ENCODE measurements at places on chromosomes 1 and 21.

DNA sequence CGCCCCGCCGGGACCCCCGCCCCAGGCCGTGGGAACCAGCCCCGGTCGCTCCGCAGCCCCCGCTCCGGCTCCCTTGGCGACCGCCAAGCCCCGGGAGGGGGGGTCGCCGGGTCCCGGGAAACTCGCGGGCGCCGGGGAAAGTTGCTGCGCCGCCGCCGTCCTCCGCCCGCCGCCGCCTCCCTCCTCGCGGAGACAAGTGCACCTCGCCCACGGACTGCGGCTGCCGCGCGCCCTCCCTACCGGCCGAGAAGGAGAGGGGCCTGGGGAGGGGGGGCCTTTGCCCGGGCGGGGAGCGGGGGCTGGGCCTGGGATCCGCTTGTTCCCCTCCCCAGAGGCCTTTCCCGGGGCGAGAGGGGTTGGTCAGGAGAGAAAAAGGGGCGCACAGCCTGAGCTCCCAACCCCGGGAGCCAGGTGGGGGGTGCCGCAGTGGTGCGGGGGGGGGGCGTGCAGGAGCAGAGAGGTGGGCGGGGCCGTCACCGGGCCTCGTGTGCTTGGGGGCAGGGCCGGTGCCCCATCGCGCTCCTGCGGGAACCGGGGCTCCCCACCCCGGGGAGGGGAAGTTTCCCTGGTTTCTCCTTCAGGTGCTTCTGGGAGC is 592 bp downstream of the AGRN start:
- DNase-seq: no peak

- no peak for DNase-seq
These were observed 80.9 kb upstream of the CDC42BPA start for GRCh38 chr1:227399152-227399730.

GRCh38 chr1:18309552-18310155 is 171.1 kb upstream of the KLHDC7A start:
- no peak for DNase-seq

DNA sequence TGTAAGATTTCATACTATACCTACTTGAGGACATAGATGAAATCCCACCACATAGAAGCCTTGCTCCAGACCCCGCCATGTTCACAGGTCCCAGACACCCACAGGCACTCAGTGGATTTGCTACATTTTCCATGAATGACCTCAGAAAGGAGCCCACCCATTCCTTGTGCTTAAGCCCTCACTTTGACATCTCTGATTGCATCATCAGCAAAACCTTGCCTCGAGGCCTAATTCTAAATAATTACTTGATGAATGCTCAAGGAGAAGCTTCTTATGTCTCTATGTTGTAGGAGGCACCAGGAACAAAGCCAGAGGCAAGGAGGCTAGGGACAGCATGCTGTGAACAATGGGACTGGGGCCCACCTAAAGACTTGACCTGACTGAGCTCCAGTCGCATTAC is 12.1 kb downstream of the OVGP1 start:
- DNase-seq: no peak

DNA sequence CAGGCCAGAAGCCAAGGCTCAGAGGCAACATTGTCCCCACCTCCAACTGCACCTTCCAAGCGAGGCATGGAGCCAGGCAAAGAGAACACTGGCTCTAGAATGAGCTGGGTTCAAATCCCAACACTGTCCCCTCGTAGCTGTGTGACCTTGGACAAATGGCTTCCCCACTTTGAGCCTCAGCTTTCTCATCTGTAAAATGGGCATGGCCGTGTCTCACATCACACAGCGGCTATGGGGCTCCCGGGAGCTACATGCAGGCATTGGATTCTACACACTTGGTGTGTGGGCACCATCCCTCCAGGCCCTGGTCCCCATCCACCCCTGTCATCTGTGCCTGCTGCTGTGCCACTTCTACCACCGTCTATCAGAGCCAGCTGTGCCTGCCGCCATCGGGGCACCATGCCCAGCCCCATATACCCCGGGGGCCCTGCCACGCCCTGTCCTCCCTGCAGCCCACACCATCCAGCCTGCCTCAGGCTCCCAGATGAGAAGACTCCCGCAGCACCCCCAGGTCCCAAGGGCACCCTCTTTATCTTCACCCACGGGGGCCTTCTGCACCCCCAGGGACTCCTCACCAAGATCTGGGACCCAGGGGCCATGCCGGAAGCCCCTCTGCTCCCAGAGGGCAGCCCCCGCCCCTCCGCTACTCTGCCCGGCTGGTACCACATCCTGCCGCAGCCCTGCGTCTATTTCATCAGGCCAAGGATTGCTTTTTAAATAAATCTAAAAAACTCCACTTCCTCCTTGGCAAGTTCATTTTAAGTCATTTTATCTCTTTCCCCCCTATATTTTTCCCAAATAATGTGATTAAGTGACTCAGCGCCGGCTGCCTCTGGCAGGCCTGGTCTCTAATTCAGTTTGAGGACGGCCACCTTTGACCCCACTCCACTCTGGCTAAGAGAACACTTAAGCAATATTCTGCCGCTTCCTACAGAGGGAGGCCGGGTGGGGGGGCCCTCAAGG is 107.8 kb upstream of the TARDBP start:
- no peak for DNase-seq

- no peak for DNase-seq
These were observed 214.5 kb downstream of the TBX15 start for GRCh38 chr1:118773656-118774055.

- no peak for DNase-seq
These were observed 1.0 kb downstream of the YOD1 start for GRCh38 chr1:207049974-207050391.

DNA sequence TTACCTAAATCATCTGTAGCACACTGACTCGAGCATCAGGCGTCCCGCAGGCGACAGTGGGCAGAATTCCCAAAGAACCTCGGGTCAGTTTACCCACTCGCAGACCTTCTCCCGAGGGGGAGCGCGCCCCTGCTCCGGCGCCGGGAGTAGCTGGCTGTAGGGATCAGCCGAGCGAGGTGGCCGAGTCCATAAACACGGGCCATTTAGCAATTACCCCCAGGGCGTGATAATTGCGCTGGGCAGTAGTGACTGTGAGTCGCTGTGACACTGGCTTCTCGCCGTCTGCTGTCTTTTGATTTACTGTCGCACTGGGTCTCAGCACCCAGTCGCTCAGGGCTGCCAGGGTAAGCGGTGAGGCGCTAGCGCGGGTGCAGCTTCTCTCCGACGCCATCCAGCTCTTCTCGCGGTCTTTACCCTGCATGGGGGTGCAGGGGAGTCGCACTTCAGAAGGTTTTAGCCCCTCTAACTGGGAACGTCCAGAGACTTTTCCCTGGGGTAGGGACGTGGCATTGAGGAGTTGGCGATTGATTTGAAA is 16.2 kb downstream of the HLX start:
- no peak for DNase-seq

DNA sequence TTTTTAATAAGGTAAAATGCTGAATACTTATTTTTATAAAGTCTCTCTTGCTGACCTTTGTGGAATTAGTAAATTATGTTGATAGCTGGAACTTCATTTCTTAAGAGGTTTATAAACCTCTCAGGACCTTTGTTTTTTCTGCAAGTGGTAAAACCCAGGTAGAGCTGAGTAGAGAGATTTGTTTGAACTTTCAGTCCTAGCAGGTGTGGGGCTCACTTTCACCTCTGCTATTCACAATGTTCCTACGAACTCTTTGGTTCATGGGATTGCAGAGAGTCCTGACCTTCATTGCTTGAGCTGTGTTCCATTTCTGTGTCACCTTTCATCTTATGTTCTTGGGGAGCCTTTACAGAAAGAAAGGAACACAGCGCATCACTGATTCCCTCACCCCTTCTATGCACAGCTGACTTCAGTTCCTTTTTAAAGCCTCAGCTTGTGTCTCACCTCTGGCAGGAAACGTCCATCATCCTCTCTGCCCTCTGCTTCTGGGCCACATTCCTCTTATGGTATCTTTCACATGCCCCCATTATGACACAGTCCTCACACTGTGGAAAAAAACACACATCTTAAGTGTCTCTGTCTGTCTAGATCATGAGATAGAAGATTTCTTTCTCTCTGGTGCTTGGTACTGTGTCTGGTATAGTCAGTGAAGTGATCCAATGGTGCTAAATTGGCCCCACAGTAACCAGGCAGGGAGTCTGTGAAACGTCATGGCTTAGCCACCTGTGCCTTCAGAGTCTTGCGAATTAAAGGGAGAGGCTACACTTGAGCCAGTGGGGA is 262.5 kb upstream of the B3GALT2 start:
- DNase-seq: no peak

DNA sequence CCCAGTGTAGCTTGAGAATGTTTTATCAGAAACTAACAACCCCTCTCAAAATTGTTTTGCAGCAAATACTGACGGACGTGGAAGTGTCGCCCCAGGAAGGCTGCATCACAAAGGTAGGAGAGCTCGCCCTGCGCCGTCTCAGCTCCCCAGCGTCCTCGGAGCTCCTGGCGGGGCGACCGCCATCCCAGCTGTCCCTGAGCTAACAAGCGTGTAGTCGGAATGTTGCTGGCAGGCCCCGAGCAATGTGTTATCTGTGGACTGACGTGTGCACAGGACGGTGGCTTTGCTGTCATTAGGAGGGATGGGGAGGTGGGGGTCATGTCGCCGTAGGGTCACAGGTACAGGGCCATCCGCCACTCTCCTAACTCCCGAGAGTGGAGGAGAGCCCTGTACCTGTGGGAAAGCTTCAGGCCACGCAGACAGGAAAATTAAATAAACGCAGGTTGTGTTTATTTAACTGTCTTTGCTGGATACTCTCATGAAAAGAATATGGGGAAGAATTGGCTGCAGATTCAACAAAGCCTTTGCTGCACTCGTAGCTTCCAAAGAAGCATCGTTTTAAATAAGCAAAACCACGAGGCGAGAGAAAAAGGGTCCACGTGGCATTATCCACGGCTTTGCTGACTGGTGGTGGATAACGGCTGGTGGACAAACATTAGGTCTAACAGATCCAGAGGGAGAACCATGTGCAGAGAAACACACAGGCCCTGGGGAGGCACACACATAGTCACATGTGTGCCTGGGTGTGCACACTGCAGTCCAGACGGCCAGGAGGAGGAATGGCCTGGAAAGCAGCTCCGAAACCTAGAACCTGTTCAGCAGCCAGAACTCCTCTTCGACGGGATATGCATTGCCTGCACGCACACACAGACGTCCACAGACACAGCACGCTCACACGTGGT is 175.3 kb downstream of the PRDM16 start:
- no peak for DNase-seq

DNA sequence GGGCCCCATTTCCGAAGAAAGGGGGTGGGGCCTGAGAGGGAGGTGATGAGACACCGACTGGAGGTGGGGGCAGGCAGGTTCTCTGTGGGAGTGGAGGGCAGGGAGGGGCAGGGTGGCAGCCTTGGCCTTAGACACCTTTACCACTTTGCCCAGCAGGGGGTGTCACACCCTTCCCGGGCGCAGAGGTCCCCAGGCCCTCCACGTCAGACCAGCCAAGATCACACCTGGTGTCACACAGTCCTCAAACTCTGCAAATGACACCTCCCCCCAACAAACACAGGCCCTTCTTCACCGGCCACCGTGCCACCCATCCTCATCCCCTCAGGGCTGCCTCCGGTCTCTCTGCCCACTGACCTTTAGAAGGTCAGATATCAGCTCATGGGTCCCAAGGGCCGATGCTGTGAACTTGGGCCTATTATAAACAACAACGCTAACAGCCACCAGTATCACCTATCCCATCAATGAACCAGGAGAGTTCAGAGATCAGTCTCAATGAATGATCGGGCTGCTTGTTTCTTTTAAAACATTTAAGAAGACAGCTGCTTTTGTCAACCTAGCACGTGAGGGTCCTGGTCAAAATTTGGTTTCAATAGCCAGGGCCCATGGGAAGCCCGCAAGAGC is 103.9 kb downstream of the CASZ1 start:
- peak; percentile 24 for DNase-seq

- no peak for DNase-seq
These were observed 140.6 kb upstream of the SAMSN1 start for GRCh38 chr21:14686466-14687267.

- DNase-seq: no peak
These were observed 101.7 kb upstream of the FGGY start for GRCh38 chr1:59195151-59195550.

DNA sequence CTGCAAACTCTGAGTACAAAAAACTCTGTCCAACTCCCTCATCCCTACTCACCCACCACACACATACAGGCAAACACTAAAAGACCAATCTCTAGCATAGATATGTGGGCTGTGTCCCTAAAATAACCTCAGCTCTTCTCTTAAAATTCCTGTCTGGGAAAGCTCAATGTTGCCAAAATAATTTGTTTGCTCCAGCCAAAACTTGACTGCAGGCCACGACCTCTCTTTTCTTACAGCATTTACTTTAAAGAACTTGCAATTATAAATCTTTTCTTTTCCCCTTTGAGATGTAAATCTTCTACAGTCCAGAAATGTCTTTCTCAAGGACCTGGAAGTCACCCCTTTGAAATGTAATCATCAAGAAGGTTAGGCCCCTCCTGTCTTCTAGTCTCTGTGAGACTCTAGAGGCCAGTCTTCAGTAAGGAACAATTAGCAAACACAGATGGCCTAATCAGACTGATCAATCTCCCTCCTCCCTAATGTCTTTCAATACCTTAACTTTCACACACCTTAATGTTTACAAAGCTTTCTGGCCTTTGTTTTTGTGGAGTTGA is 483.6 kb upstream of the RGS18 start:
- DNase-seq: no peak

- DNase-seq: no peak
These were observed 76.3 kb downstream of the LRRC53 start for GRCh38 chr1:74436078-74436477.

DNA sequence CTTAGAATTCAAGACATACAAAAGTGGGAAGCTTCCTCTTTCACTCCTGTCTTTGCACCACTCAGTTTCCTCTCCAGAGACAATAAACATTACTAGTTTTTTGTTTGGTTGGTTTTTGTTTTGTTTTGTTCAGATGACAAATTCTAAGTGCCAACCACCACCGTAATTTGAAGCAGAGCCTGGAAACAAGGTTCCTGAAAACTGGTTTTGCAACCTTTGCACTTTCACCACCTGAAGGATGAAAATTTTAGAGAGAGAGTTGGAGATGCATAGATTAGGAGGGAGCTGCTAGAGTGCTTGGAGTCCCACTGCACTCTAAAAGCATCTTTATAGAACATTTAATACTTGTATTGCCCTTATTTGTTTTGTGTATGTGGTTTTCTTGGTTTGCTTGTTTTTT is 20.2 kb upstream of the MGST3 start:
- no peak for DNase-seq
